A549 treated with CORT108297 at 1 μM for 4 hours (cell line): ENCODE measurements at places on chromosomes 7 and 10. TPM values are rescaled to one million over a fixed set of nuclear protein-coding genes. Genes with fewer than 3 reads are reported as not detected.

The NDUFB2 gene
- total RNA-seq: 378 to 422 TPM (median 391 TPM) in 5 replicates

The GNAT3 gene
- not detected in 5 replicates for total RNA-seq

The CISD1 gene
- 46.3 to 59.3 TPM (median 52.8 TPM) in 5 replicates for total RNA-seq

The IFIT3 gene
- 4.2 to 6.5 TPM (median 5.9 TPM) in 5 replicates for total RNA-seq

The CYP3A5 gene
- 1.3 to 2.5 TPM (median 1.9 TPM) in 5 replicates for total RNA-seq

The ADRB1 gene
- 0.59 to 0.94 TPM (median 0.78 TPM) in 5 replicates for total RNA-seq

The NEBL gene
- 4.2 to 7.1 TPM (median 5.8 TPM) in 5 replicates for total RNA-seq
